ENCODE measurements at places on chromosomes 4 and X.
A peak's percentile ranks its signal among the peaks of the same experiment; 100 is the strongest.

- H3K27ac ChIP-seq: no peak overlapping the region
- no peaks in the 10 kb centered on the region for H3K27me3 ChIP-seq
- H3K36me3 ChIP-seq: no peaks in the 10 kb centered on the region
- H3K4me3 ChIP-seq: no peak overlapping the region
- no peaks in the 10 kb centered on the region for H3K4me1 ChIP-seq
- no peak for DNase-seq
These were observed 13.5 kb downstream of the TEX13B start for GRCh38 chrX:107968623-107969022.

GRCh38 chr4:175953960-175954521 is 111.6 kb upstream of the WDR17 start:
- H3K36me3 ChIP-seq: no peaks in the 10 kb centered on the region
- no peaks in the 10 kb centered on the region for H3K27me3 ChIP-seq
- no peak for DNase-seq

DNA sequence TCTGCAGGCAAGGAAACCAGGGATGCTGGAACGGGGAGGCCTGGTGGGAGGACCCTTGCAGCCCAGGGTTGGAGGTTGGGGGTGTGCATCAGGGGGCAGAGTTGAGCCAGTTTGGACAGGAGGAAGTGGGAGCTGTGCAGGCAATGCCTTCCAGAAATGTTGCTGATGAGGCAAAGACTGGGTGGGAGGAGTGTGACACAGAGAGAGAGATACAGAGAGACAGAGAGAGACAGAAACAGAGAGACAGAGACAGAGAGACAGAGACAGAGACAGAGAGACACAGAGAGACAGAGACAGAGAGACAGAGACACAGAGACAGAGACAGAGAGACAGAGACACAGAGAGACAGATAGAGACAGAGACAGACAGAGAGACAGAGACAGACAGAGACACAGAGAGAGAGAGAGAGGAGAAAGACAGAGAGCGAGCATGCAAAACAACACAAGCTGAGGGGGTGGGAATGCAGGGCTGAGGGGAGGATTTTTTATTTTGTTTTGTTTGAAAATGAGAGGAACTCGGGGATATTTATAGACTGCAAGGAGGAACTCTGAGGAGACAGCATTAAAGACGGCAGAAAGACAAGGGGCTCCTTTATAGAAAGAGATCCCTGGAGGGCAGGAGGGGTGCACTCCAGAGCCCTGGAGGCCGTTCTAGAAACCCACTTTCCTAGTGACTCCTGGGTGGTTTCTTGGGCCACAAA is 1.9 kb upstream of the HAUS3 start:
- H3K27ac ChIP-seq: peak overlapping the region; percentile 66
- peaks cover 8% of the 10 kb centered on the region for H3K36me3 ChIP-seq
- peaks cover 64% of the 10 kb centered on the region for H3K4me1 ChIP-seq
- no peak for DNase-seq
- no peaks in the 10 kb centered on the region for H3K27me3 ChIP-seq

- H3K36me3 ChIP-seq: no peaks in the 10 kb centered on the region
- H3K4me3 ChIP-seq: no peak overlapping the region
- H3K27me3 ChIP-seq: no peaks in the 10 kb centered on the region
- H3K27ac ChIP-seq: no peak overlapping the region
These were observed 106.2 kb upstream of the MAML3 start for GRCh38 chr4:140260227-140260626.

DNA sequence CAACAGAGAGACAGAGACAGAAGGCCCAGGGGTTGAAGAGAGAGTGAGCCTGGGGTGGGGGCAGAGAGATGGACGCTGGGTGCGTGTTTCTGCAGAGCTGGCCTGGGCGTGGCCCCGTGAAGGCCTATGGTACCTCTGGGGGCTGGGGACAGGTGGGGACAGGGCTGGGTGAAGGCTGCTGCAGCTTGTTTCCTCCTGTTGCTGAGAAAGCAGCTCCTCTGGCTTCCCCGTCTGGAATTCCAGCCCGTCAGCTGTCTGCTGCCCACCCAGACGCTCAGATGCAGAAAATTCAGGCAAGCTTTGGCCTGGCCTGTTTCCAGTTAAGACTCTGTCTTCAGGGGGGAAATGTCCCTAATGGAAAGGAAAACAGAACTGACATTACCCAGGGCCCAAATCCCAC is 76.8 kb upstream of the PSAPL1 start:
- H3K4me3 ChIP-seq: no peak overlapping the region
- no peak for DNase-seq
- peaks cover 11% of the 10 kb centered on the region for H3K4me1 ChIP-seq
- no peaks in the 10 kb centered on the region for H3K36me3 ChIP-seq
- no peaks in the 10 kb centered on the region for H3K27me3 ChIP-seq
- H3K27ac ChIP-seq: no peak overlapping the region

DNA sequence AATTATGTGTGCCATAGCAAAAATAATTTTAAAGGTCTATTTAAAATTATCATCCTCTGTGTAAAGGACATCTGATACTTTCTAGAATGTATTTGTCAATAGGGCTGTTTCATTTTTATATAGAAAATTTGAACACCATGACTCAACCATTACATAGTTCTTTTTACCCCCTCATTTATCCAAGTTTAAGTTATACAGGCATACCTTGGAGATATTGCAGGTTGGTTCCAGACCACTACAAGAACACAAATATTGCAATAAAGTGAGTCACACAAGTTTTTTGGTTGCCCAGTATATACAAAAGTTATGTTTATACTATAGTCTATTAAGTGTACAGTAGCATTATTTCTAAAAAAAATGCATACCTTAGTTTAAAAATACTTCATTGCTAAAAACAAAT is 130.4 kb downstream of the MSL3 start:
- H3K27me3 ChIP-seq: no peaks in the 10 kb centered on the region
- no peak overlapping the region for H3K4me3 ChIP-seq
- no peaks in the 10 kb centered on the region for H3K36me3 ChIP-seq
- H3K27ac ChIP-seq: no peak overlapping the region
- no peak for DNase-seq
- H3K4me1 ChIP-seq: no peaks in the 10 kb centered on the region

GRCh38 chrX:41301438-41301824 is 32.5 kb upstream of the DDX3X start:
- no peak overlapping the region for H3K27ac ChIP-seq
- H3K4me3 ChIP-seq: no peak overlapping the region
- no peaks in the 10 kb centered on the region for H3K4me1 ChIP-seq

DNA sequence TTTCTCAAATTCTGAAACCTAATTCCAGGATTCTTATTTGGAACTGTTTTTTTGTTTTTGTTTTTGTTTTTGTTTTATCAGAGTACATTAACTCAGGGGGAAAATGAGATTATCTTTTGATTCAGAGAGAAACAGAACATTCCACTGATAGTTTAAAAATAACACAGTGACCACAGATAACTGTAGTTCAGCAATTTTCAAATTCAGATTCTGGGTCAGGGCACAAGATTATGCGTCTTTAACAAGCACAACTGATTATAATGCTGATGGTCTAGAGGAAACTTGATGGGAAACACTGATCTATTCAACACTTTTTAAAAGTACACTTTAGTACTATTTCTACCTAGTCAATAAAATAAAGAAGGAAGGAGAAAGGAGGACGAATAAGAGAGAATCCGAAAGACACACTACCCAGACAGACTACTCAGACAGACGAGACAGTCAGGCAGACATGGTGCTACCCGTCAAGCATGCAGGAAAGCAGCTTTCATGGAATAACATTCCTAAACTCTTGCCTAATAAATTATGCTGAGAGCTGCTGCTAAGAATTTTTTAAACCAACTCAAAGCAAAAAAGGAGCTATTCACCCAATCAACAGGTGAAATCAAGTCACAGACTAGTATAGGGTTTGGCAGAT is 59.0 kb downstream of the APBB2 start:
- no peak for DNase-seq
- H3K4me3 ChIP-seq: peak overlapping the region; percentile 47
- no peaks in the 10 kb centered on the region for H3K27me3 ChIP-seq
- peak overlapping the region; percentile 84 for H3K27ac ChIP-seq

GRCh38 chr4:147328189-147328588 is 152.7 kb upstream of the EDNRA start:
- peaks cover 7% of the 10 kb centered on the region for H3K4me1 ChIP-seq
- H3K27ac ChIP-seq: no peak overlapping the region
- no peak overlapping the region for H3K4me3 ChIP-seq
- H3K36me3 ChIP-seq: no peaks in the 10 kb centered on the region

DNA sequence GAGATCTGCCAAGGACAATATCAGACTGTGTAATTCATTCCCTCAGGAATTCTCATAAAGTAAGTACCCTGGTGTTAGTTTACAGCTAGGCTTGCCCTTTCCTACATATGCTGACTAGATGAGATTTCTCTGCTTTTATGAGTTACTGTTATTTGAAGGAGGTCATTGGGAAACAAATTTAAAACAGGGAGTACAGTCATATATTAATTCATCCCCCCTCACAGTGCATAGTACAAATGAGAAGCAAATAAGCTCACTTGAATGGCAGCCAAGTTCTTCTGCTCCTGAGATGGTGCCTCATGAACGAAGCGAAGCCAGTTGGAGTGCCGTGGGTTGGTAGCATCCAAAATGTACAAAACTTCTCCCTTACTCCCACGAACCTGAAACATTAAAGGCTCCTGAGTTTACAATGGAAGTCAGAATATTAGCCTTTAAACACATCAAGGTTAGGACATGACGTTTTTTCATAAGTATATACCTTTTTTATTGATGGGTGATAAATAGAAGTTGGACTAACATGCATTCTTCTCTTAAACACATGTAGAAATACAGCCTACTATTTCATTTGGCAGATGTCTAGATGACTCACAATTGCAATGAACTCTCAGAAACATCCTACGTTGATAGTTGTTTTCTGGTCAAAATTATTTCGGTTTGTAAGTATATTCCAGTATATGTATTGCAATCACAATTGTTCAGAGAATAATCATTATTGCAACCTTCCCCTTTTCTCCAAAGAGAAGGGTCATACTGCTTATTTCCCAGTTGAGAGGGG is 69.2 kb downstream of the PRDM5 start:
- no peaks in the 10 kb centered on the region for H3K27me3 ChIP-seq

DNA sequence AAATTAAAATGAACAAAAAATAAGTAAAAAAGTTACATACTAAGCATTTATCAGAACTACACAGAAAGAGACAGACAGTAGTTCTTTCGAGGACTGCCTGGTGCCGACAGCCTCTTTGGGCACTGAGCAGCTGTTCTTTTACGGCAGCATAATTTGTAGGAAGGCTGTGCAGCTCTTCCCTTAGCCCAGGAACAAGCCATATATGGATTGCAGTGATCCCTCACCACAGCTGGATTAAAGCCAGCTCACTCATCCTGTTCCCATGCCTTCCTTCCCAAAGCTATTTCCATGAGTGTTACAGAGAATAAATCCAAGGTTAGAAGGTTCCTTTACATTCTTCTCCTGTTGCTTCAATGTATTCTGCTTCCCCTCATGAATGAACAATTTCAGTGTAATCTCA is 71.7 kb downstream of the DDX60L start:
- no peaks in the 10 kb centered on the region for H3K27me3 ChIP-seq
- peak overlapping the region; percentile 25 for H3K27ac ChIP-seq
- H3K4me3 ChIP-seq: peak overlapping the region; percentile 52
- peak; percentile 11 for DNase-seq
- peaks cover 2% of the 10 kb centered on the region for H3K36me3 ChIP-seq

- no peak overlapping the region for H3K27ac ChIP-seq
- no peaks in the 10 kb centered on the region for H3K27me3 ChIP-seq
These were observed 38.2 kb upstream of the PLAC8 start for GRCh38 chr4:83152746-83153145.

GRCh38 chrX:119407681-119408080 is 8.5 kb downstream of the SLC25A43 start:
- H3K27me3 ChIP-seq: no peaks in the 10 kb centered on the region
- H3K4me1 ChIP-seq: no peaks in the 10 kb centered on the region
- no peak for DNase-seq
- H3K27ac ChIP-seq: no peak overlapping the region

DNA sequence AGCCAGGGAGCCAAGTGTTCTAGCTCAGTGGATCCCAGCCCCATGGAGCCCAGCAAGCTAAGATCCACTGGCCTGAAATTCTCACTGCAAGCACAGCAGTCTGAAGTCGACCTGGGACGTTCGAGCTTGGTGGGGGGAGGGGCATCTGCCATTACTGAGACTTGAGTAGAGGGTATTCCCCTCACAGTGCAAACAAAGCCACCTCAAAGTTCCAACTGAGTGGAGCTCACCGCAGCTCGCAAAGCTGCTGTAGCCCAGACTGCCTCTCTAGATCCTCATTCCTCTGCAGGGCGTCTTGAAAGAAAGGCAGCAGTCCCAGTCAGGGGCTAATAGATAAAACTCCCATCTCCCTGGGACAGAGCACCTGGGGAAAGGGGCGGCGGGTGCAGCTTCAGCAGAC is 226.3 kb downstream of the ZIC3 start:
- H3K4me3 ChIP-seq: no peak overlapping the region
- H3K36me3 ChIP-seq: no peaks in the 10 kb centered on the region
- H3K4me1 ChIP-seq: no peaks in the 10 kb centered on the region
- no peak for DNase-seq

DNA sequence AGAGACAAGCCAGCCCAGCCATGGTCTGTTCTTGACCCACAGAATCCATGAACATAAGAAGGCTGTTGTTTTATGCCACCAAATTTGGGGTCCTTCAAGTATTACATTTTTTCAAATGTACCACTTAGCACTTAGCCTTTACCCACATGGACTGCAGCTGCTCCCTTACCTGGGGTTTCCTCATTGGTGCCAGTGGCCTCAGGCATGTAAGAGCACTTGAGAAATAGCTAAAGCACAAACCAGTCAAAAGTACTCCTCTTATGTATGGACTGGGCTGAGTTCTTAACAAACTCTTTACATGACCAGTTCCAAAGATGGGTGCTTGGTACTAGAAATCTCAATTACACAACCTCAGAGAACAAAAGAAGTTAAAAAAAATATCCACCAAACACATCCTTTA is 77.6 kb upstream of the MAP3K15 start:
- H3K4me1 ChIP-seq: no peaks in the 10 kb centered on the region
- H3K4me3 ChIP-seq: no peak overlapping the region
- H3K36me3 ChIP-seq: no peaks in the 10 kb centered on the region
- no peak overlapping the region for H3K27ac ChIP-seq
- H3K27me3 ChIP-seq: no peaks in the 10 kb centered on the region

All from thoracic aorta (tissue), 2 donors.